ENCODE measurements at places on chromosomes 3 and 15. TPM values are rescaled to one million over a fixed set of nuclear protein-coding genes. Genes with fewer than 3 reads are reported as not detected.

KLF15 gene
- total RNA-seq: 0.46 TPM

TRPM1 gene
- not detected for total RNA-seq

GPR15 gene
- total RNA-seq: 2.8 TPM

DNA sequence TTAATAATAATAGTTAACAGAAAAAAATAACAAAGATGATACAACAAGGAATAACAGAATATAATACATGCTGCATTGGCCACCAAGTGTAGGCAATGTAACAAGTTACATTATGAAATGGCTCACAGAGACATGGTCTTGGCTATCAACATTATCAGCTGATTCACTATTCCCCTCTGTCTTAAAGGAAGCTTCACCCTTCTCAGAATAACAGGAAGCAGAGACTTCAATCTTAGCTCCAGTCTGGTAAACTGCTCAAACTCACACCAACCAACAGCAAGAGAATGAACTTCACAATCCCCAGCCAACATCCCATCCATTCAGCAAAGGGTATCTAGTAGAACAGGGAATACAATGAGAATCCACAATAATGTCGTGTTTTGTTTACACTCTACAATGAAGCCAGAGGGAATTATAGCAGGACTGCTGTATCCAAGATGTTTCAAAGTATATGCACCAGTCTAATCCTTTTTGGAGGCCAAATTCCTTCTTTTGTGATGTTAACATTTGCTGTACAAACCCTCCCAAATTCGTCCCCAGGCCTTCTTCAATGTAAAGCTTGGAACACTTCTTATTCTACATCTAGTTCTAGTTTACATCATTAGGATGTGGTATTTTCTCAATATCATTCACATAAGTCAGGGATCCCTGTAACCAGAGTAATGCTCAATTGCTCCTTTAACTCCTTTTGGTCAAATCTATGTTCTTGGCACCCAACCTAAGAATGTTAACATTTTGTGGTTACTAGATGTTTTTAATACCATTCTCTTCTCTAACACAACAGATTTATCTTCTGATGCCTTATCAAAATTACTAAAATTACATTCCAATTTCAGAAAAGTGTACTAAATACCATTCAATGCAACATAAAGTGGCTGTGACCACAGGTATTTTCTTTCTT, 52.4 kb upstream of the CMSS1 start:
- H3K4me1 ChIP-seq: no peaks in the 10 kb centered on the region
- no peak overlapping the region for H3K27ac ChIP-seq
- H3K4me3 ChIP-seq: no peak overlapping the region
- no peaks in the 10 kb centered on the region for H3K36me3 ChIP-seq
- DNase-seq: no peak

- no peaks in the 10 kb centered on the region for H3K36me3 ChIP-seq
- no peak overlapping the region for H3K27ac ChIP-seq
- DNase-seq: no peak
- no peaks in the 10 kb centered on the region for H3K27me3 ChIP-seq
- H3K4me1 ChIP-seq: no peaks in the 10 kb centered on the region
These were observed 71.5 kb upstream of the ADAMTSL3 start for GRCh38 chr15:83582381-83582780.

DNA sequence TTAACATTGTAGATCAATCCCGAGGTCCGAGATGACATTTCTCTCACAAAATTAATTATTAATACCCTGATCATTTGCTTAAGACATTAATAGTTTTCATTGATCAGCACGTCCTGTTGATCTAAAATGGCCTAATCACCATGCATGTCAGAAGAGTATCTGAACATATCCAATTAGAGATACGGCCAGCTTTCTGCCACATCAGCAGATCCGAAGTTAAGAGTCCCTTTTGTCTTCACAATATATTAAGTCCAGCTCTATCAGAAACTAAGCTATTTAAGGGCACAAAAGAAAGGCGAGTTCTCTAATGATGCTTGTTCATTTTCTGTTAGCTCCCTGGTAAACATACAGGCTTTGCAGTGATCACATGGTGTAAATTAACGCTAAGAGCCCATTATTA, 470.3 kb downstream of the CNTN4 start:
- DNase-seq: no peak
- H3K36me3 ChIP-seq: no peaks in the 10 kb centered on the region
- H3K27me3 ChIP-seq: no peaks in the 10 kb centered on the region
- H3K27ac ChIP-seq: no peak overlapping the region
- no peak overlapping the region for H3K4me3 ChIP-seq
- no peaks in the 10 kb centered on the region for H3K4me1 ChIP-seq

DNA sequence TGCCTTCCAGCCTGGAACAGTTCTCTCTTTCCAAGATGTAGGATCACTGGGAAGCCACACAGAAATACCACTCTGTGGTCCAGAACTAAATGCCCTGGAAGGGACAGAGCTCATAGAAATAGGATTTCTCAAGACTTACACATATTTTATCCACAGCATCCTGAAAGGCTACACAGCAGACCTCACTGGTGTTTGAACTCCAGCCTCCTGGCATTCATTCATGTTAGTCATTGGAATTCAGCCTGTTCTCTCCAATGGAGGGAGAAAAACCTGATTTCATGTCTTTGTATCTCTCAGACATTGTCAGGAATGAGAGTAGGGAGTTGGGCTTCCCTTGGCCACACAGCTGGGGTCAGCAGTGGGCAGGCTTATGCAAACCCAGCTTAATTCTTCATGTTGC, 121.1 kb upstream of the PPP2R3A start:
- H3K36me3 ChIP-seq: no peaks in the 10 kb centered on the region
- H3K27me3 ChIP-seq: no peaks in the 10 kb centered on the region
- no peaks in the 10 kb centered on the region for H3K4me1 ChIP-seq
- no peak overlapping the region for H3K4me3 ChIP-seq

DNA sequence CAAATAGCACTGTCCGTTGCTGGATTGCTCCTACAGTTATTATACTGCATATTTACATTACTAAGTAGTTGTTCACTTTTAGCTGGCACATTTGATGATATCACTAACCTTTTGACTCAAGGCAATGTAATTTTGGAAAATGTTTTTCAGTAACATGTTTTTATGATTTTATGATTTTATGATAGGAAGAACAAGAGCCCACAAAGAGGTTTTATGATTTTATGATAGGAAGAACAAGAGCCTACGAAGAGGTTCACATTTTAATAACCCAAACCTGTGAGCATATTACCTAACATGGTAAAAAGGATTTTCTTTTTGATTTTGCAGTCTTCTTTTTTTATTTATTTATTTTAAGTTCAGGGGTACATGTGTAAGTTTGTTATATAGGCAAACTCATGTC, 172.3 kb upstream of the TPM1 start:
- no peaks in the 10 kb centered on the region for H3K27me3 ChIP-seq
- H3K27ac ChIP-seq: no peak overlapping the region
- H3K4me3 ChIP-seq: no peak overlapping the region

DNA sequence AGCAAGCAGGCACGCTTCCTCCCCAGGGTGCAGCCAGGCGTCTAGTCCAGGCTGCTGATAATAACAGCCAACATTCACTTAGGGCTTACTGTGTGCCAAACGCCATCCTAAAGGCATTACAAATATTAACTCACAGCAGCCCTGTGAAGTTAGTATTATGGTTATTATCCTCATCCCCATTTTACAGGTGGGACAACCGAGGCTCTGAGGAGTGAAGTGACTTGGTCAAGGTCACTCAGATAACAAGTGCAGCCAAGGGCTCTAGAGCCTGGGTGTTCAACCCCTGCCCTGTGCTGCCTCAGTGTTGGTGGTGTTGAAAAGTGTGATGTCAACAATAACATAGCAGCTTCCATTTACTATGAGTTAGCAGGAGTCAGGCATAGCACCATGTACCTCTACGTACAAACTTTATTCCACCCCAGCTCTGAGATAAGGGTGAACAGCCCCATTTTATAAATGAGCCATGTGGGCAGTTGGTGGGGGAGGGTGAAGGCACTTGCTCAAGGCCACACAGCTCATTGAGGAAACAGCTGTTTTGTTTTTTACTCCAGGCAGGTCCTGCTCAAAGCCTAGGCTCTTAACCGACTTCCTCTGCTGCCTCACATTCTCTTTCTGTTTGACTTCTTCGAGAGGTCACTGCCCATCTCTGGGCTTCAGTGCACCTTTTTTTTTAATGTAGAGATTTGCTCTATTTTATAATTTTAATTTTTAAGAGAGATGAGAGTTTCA, 24.0 kb upstream of the TRH start:
- no peaks in the 10 kb centered on the region for H3K36me3 ChIP-seq
- no peak overlapping the region for H3K27ac ChIP-seq
- no peak for DNase-seq
- no peak overlapping the region for H3K4me3 ChIP-seq

DNA sequence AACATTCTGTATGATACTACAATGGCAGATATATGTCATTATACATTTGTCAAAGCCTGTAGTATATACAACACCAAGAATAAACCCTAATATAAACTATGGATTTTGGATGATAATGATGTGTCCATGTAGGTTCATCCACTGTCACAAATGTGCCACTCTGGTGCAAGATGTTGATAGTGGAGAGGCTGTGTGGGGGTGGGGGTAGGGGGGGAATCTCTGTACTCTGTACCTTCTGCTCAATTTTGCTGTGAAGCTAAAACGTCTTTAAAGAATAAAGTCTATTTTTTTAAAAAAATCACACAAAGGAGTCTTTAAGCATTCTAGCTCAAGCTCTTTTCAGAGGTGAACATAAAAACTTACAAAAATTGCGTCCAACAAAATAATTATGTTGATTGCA, 88.2 kb upstream of the ABI3BP start:
- peaks cover 7% of the 10 kb centered on the region for H3K27me3 ChIP-seq
- no peaks in the 10 kb centered on the region for H3K4me1 ChIP-seq
- no peak overlapping the region for H3K4me3 ChIP-seq
- H3K27ac ChIP-seq: no peak overlapping the region
- H3K36me3 ChIP-seq: no peaks in the 10 kb centered on the region
